ENCODE measurements at places on chromosomes 12 and 14.

DNA sequence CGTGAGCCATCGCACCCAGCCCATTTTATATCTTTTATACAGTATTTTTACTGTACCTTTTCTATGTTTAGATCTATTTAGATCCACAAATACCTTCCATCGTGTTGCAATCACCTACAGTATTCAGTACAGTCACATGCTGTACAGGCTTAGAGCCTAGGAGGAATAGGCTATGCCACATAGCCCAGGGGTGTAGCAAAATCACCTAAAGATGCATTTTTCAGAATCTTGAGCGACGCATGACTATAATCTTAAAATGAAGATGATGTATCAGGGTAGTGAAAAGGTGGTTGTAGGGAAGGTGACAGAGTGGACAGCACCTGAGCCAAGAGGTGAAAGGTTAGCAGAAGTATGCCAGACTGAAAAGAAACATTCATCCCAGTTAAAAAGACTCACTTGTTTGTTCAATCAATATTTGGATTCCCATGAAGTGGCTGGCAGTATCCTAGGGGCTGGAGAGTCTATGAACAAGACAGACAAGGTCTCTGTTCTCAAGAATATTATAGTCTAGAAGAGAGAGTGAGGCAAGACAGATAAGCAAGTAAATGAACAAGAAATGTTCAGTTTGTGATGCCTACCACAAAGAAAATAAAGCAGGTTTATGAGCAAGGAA is 3.6 kb downstream of the SPRING1 start:
- DNase-seq = no peak

- peak; percentile 53 for DNase-seq
These were observed 990.3 kb downstream of the AACS start for GRCh38 chr12:126055521-126055920.

- DNase-seq = peak; percentile 81
These were observed 40.0 kb downstream of the OSBPL8 start for GRCh38 chr12:76519538-76519937.

- peak; percentile 38 for DNase-seq
These were observed at the start of gene SLC25A21 for GRCh38 chr14:37172024-37172869. SLC25A21 (minus strand) TSS chr14:37172606.

- no peak for DNase-seq
These were observed 33.7 kb downstream of the TCTN1 start for GRCh38 chr12:110647631-110648040.

GRCh38 chr12:27143256-27144069 is 61.1 kb upstream of the C12orf71 start:
- no peak for DNase-seq

GRCh38 chr12:113050795-113051194 is 5.7 kb upstream of the DTX1 start:
- DNase-seq = no peak

DNA sequence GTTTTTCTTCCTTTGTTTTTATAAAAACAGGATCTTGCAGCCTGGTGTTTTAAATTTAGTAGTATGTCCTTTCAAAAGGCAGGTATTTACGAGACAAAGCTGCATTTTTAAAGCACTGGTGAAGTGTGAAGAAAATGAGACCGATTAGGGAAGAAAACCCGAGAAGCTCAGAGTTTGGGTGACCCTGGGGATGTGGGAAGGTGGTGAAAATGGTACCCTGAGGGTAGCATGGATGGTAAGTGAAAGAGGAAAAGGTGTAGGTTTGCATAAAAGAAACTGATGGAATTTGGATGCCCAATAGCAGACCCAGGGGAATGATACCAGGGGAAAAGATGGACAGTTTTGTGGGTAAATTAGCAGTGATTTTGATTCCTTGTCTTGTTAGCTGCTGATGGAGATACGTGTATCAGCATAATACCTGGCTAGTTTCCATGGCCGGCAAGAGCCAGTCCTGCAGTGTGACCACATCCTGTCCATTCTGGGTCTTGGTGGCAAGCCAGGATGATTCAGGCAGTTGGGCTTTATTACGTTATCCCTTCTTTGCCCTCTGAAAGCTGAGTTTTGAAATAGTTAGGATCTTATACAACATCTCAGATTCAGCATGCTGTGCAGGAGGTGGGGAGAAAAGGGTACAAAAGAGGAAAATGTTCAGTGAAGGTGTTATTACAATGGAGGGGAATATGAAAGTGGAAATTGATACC is 8.9 kb downstream of the BICD1 start:
- peak; percentile 98 for DNase-seq

- DNase-seq = no peak
These were observed 1318.4 kb downstream of the TMEM121 start for GRCh38 chr14:106844608-106845285.

- DNase-seq = no peak
These were observed 21.4 kb upstream of the CMKLR1 start for GRCh38 chr12:108360487-108360886.

DNA sequence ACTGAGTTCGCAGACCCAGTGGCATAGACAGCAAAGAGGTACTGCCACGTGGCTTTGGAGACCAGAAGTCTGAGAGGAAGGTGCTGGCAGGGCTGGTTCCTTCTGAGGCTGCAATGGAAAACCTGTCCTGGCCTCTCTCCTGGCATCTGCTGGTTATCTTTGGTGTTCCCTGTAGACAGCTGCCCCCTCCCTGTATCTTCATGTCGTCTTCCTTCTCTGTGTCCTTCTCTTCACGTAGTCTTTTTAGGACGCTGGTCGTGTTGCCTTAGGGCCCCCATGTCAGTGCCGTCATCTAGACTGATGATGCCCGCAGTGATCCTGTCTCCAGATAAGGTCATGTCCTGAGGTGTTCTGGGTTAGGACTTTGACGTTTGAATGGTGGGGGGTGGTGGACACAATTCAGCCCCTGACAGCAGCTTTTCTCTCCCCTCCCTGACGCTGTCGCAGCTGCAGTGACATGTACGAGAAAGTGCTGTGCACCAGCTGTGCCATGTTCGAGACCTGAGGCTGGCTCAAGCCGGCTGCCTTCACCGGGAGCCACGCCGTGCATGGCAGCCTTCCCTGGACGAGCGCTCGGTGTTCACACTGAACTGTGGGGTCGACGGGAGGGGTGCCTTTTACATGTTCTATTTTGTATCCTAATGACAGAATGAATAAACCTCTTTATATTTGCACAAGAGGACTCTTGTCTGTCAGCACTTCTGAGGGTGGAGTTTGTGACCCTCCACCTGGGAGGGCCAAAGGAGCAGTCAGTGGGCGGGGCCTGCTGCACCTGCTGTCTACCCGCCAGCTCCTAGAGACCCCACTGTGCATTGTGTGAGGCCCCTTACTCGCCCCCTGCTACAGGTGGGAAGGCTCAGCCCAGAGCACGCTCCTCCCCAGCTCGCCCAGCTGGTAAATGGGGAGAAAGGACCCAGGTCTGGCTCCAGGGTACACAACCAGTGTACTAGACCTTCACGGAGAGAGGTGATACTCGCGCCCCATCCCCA is 6.3 kb downstream of the SIVA1 start:
- DNase-seq = no peak

GRCh38 chr12:52337054-52337453 is 15.9 kb upstream of the KRT83 start:
- DNase-seq = no peak

DNA sequence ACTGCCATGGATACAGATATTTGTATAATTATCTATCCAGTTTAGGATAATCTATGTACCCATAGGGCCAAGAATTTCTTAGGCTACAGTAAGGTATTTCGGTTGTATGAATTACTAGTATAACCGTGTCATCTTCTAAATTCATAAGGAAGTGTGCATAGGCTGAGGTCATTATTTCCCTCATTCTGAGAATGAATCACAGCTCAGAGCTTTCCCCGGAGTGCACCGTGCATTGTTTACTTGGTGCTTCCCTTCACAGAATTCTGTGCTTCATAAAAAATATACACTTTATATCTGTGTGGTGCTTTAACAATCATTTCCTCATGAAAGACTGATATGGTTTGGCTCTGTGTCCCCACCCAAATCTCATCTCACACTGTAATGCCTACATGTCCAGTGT is 514.1 kb downstream of the ETNK1 start:
- no peak for DNase-seq

GRCh38 chr12:6851921-6852650 is at the start of gene USP5:
USP5 (plus strand) TSS chr12:6852150; CDS start chr12:6852180, 30 bp downstream.
- peak; percentile 99 for DNase-seq

GRCh38 chr12:68559246-68559645 is 51.5 kb upstream of the RAP1B start:
- DNase-seq = no peak

GRCh38 chr14:98368221-98368620 is 903.8 kb downstream of the BCL11B start:
- DNase-seq = no peak

DNA sequence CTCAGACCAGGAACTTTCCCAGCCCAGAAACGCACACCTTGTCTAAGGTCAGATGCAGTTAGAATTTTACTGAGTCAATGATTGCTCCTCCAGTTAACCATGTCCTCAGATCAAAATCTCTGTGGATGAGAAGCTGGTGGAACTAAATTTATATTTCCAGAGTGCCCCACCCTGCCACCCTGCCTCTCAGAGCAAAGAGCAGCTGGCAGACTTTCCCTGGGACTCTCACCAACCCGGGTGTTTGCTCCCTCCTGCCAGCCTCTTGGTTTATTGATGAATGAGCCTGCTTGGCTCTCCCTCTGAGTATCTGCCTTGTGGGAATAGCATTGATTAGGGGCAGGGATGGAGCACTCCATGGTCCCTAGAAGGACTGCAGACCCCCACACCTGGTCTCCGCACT is 5.9 kb upstream of the KRT1 start:
- no peak for DNase-seq

DNA sequence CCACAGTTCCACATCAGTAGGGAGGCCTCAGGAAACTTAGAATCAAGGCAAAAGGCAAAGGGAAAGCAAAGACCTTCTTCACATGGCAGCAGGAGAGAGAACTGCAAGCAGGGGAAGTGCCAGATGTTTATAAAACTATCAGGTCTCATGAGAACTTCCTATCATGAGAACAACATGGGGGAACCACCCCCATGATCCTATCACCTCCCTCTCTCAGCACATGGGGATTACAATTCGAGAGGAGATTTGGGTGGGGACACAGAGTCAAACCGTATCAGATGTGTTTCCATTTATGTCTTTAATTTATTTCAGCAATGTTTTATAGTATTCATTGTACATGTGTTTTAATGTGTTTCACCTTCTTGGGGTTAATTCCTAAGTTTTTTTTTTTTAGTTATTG is 25.8 kb downstream of the METAP2 start:
- DNase-seq = no peak

DNA sequence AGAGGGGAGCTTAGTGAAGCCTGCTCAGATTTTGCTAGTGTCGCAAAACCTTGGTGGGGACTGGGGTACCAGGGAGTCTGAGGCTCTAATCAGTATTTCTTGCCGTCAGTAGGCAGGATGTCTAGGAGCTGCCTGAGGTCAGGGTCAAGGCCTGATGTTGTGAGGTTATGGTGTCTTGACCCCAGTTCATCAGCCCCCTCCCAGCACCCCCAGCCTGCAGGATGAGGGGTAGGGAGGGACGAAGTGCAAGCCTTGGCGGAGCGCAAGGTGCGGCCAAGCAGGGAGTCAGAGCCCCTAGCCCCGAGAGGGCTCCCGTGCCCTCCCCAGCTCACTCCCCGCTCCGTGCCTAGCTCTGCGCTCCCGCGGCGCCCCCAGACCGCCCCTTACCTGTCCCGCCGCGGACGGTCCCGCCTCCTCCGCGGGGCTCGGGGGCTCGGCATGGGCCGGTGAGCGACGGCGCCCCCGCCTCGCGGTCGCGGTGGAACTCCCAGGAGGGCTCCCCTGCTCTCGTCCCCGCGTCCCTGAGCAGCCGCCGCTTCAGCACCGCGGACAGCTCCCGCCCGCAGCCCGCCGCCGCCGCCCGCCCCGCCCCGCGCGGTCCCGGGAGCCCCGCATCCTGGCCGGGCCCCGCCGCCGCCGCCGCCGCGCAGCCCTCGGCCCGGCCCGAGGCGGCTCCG is 347 bp downstream of the SYNDIG1L start:
- DNase-seq = no peak

- DNase-seq = peak; percentile 30
These were observed 58.0 kb upstream of the ELK3 start for GRCh38 chr12:96136161-96136560.

DNA sequence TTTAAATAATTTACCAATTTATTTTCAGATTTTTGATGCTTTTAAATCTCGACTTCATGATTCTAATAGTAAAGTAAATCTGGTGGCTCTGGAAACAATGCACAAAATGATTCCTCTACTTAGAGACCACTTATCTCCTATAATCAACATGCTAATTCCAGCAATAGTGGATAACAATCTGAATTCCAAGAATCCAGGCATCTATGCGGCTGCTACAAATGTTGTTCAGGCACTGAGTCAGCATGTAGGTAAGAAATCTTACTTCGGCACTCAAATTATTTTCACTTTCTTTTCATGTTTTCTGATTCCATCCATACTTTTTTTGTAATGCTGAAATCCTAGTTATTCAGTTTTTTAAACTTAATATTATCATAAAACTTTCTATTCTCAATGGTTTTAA is 15.5 kb upstream of the PRPF39 start:
- no peak for DNase-seq

GRCh38 chr12:53726946-53727309 is 324 bp downstream of the CALCOCO1 start:
- no peak for DNase-seq

- DNase-seq = no peak
These were observed 888 bp upstream of the CCDC197 start for GRCh38 chr14:93996130-93996695.

DNA sequence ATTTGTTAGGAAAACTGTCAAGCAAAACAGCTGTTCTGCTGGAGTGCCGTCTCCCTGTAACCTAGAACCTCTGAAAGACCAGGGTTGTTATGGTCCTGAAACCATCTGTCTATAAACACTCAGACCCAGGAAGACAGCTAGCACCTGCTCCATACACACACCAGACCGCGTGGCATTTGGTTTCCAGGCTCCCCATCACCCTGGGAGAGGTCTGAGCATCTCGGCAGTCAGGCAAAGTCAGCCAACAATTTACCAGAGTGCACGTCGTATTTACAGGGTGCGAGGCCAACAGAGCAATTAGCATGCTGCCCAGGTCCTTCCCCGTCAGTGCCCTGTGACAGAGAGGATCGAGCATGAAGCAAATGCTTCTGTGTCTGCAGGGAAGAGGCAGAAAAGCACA is 272.5 kb downstream of the SLC15A4 start:
- no peak for DNase-seq

- no peak for DNase-seq
These were observed 135.4 kb downstream of the SYT10 start for GRCh38 chr12:33304176-33304575.

DNA sequence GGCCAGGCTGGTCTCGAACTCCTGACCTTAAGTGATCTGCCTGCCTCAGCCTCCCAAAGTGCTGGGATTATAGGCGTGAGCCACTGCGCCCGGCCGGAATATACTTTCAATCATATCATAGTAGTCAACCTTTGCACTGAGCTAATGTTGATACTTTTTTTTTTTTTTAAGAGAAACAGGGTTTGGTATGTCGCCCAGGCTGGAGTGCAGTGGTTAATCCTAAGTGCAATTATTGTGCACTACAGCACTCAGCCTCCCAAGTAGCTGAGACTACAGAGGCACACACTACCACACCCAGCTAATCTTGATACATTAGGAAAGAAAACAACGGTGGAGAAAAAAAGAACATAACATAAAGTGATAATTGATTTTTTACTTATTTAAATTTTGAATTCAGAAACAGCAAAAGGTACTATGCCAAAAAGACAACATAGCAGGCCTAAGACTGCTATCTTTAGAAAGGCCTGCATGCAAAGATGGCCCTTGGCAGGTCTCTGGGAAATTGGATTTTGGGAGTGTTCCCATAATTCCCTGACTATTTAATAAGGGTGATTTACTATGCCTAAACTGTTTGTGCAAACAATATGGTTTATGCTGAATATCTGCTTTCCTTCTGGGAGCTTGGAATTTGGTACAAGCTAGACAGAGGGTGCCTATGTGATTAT is 15.5 kb downstream of the BTBD7 start:
- no peak for DNase-seq
